ENCODE measurements at places on chromosomes 13 and 19.
A peak's percentile ranks its signal among the peaks of the same experiment; 100 is the strongest.

- no peak for DNase-seq
Measured at GRCh38 chr13:50353651-50354415, 338.6 kb downstream of the KCNRG start.

- DNase-seq = no peak
Measured at GRCh38 chr19:42251572-42252358, 3.2 kb downstream of the ERF start.

- DNase-seq = no peak
Measured at GRCh38 chr19:30932854-30933253, 416.4 kb downstream of the TSHZ3 start.

DNA sequence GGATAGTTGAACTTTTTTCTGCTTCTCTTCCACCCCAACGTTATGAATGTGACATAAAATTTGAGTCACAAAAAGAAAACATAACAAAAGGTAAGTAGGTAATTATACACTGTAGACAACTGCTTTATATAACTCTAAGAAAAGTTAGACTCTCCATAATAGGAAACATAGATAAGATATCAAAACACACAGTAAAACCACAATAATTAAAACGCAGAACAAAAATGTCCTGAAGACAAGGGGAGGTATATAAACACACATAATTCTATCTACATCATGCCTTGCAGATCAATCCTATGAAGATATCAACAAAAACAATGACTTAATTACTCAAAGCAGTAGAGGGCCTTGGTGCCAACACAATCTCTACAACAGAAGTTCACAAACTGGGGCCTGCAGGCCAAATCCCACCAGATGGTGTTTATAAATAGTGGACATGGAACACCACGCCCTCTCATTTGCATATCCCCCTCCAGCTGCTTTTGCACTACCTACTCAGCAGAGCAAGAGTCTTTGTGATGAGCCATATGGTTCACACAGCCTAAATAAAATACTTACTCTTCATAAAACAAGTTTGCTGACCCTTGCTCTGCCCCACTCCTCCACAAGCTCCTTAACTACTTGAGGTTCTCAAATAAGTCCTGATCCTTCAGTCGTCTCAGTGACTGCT lies 254.7 kb downstream of the KLF12 start:
- DNase-seq = no peak

DNA sequence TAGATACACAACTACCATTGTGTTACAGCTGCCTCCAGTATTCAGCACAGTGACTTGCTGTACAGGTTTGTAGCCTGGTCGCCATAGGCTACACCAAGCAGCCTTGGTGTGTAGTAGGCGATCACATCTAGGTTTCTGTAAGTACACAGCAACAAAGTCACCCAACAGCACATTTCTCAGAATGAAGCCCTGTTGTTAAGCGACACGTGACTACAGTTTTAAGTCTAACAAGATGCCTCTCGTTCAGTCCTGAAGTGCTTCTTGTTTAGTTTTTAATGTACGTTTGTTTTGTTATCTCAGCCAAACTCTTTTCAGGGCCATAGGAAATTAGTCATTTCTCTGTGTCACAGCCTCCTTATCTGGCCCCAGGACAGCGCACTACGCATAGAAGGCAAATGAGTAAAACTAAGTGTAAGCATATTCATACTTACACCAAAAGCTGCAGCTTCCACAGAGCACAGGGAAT lies 50.0 kb upstream of the GPR183 start:
- no peak for DNase-seq

GRCh38 chr19:34128558-34129250 lies 43.6 kb upstream of the LSM14A start:
- no peak for DNase-seq

GRCh38 chr13:100633461-100633860 lies 41.1 kb downstream of the TMTC4 start:
- no peak for DNase-seq

DNA sequence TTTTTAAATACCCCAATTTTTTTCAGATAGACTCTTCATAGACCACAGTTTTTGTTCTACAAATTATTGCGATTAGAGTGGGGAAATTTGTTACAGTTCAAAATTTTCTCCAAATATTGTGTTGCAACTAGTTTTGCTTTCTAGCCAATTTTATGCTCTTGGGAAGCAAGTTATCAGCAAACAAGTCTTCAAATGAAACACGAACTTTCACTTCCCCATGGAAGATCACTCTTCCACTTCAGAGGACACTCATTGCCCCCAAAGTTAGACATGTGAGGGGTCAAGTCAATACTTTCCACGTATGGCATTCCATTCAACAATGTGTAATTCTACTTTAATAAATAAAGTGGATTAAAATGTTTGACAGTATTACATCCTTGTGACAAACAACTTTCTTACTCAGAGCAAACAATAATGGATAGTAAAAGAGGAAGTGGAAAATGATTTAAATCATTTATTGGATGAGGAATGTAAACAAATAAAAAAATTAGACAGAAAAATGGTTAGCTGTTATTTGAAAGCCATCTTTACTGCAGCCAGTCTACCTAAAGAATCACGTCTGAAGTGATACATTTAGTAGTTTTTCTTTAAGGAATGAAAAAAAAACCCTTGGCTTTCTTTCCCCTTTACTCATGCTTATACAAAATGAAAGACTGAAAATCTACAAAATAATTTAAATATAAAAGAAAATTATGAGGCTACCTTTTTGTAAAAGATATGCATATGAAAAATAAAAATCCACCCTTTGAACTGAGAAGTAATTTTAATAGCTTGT lies 41.2 kb upstream of the TNFSF11 start:
- no peak for DNase-seq

GRCh38 chr13:102945324-102945815 lies 99.5 kb downstream of the ERCC5 start:
- no peak for DNase-seq

GRCh38 chr19:6686628-6686975 lies 16.6 kb upstream of the TNFSF14 start:
- DNase-seq = no peak

- no peak for DNase-seq
Measured at GRCh38 chr19:13987101-13987890, 18.8 kb downstream of the RFX1 start.

DNA sequence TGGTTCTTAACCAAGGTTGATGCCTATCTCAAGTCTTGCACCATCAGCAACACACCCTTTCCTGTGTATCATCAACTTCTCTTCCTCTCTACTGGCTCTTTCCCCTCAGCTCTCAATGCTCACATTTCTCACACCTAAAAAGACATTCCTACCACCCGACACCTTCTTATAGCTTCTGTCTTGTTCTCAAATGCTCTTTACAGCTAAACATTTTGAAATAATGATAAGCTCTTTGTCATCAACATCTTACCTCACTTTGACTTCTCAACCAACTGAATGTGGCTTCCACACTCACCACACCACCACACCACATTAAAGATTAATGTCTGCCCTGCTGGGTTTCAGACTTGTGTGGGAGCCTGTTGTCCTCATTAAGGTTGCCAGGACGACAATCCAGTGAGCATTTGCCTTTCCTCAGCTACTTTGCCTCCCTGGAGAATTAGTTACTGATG lies 67.8 kb downstream of the RXFP2 start:
- DNase-seq = peak; percentile 1

DNA sequence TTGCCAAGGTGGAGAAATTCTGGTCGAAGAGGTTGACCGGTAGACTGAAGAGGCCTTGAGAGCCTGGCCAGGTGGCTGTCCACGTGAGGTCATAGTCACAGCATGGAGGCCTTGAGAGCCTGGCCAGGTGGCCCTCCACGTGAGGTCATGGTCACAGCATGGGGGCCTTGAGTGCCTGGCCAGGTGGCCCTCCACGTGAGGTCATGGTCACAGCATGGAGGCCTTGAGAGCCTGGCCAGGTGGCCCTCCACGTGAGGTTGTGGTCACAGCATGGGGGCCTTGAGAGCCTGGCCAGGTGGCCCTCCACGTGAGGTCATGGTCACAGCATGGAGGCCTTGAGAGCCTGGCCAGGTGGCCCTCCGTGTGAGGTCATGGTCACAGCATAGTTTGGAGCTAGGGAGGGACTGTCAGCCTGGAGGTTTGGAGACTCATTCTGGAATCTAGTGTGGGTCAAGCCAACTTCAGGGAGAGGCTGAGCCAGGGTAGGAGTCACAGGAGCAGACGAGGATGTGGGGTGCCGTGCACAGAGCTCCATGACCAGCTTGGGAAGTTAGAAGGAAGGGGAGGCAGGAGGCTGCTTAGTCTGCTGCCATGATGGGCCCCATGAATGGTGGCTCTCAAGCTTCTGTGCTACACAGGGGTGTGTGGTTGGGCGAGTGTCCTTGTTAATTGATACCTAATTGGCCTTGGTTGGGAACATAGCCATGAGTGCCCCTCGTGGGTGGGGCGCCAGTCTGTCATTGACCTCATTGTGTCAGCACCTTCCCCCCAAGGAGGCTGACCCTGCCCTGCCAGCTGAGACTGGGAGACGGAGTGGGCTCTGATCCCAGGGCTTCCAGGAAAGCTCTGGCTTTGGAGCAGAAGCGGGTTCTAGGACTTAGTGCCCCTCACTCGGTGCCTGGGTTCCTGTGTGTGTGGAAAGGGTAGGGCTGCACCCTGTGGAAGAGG lies 4.0 kb downstream of the LENG9 start:
- DNase-seq = no peak

- DNase-seq = no peak
Measured at GRCh38 chr19:41932259-41932719, 4.0 kb upstream of the ERFL start.

GRCh38 chr13:105097521-105097920 lies 1437.9 kb downstream of the EFNB2 start:
- no peak for DNase-seq

DNA sequence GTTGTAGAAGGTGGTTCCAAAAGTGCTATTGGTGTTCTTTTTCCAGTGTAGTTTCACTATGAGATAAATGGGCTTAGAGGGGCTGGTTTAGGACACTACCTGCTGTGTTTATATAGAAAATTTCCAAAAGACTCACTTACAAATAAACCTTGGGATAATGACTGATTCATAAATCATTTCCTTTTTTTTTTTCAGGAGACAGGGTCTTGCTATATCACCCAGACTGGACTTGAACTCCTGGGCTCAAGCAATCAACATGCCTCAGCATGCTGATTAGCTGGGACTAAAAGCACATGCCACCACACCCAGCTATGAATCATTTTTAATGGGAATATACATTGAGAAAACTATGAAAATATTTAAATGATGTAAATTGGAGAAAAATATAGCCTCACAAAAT lies 376.6 kb downstream of the PCDH9 start:
- DNase-seq = no peak

DNA sequence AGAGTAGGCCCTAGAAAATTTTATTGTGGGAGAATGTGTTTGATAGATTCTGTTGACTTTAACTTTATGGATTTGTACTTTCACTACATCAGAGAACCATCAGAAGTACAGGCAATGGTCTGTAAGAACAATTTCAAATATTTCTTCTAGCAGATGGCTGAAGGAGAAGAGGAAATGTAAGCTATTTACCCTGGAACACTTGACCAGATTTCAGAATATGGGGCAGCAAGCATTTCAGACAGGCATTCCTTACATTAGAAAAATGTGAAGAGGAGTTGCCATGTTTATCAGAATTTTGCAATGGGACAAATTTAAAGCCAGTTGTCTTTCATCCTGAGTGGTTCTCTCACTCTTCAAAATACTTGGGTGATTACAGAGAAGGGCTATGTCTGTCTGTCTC lies 7.5 kb downstream of the FRY start:
- no peak for DNase-seq

GRCh38 chr13:103273825-103274224 lies 207.6 kb upstream of the SLC10A2 start:
- no peak for DNase-seq

- DNase-seq = no peak
Measured at GRCh38 chr19:50464348-50464747, 12.0 kb upstream of the EMC10 start.

All from stimulated activated CD8-positive, alpha-beta memory T cell treated with anti-CD3 and anti-CD28 coated beads, Interleukin-2, amount 100 ng/mL, for 48 hours (primary cell).